HEK293T (cell line): ENCODE measurements at places on chromosomes 5 and 9.

- DNase-seq = no peak
Measured at GRCh38 chr5:3837506-3837905, 241.9 kb downstream of the IRX1 start.

GRCh38 chr5:124263680-124264491 is 482.6 kb downstream of the ZNF608 start:
- DNase-seq = peak; percentile 49

DNA sequence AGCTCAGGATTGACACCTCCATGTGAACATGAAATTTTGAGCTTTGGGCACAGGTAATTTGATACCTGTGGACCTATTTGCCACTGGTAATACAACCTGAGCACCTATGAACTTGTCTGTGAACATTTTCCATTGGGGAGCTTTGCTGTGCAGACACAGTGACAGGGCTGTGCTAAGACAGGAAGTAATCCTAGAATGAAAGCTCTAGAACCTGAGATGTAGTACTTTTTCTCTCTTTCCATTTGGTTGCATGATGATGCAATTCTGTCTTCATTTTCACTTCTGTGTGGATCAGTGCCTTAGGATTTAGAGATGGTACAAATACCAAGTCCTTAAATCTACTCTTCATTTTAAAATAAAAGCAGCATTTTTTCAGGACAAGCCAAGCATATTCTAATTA is 216.9 kb downstream of the NR3C1 start:
- DNase-seq = no peak

GRCh38 chr9:71108937-71109336 is 12.5 kb downstream of the TRPM3 start:
- DNase-seq = no peak

GRCh38 chr5:79873187-79873586 is 117.9 kb downstream of the MTX3 start:
- DNase-seq = no peak

DNA sequence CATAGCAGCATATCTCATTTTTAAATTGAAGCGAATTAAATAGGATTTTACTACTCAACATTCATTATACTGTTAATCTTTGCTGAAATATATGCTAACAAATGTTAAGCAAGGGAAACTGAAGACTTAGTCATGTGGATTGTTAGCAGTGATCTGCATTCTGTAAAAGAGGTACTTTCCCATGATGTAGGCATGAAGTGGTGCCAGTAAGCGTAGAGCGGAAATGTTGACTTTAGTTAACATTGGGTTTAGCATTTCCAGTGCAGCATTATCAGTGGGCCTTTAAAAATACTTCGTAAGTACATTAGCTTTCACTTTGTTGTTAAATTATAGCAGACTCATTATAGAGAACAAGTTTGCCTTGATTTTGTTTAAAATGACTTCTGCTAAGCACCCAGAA is 130.3 kb downstream of the CDC42SE2 start:
- no peak for DNase-seq

- DNase-seq = no peak
Measured at GRCh38 chr5:115542086-115542485, 2.5 kb downstream of the FEM1C start.

GRCh38 chr9:113542741-113543140 is 79.2 kb downstream of the RGS3 start:
- DNase-seq = no peak
